Activated CD8-positive, alpha-beta T cell treated with anti-CD3 and anti-CD28 coated beads, Interleukin-2, amount 10 ng/mL, durations not matched to agents 7 days and 5 days (primary cell): ENCODE measurements at places on chromosomes 2 and 18. TPM values are rescaled to one million over a fixed set of nuclear protein-coding genes. Genes with fewer than 3 reads are reported as not detected.

DNAJC5G gene
- total RNA-seq: not detected

GRCh38 chr2:128663371-128664050 lies 344.8 kb upstream of the HS6ST1 start:
- no peaks in the 10 kb centered on the region for H3K36me3 ChIP-seq
- no peak overlapping the region for H3K27ac ChIP-seq
- H3K4me3 ChIP-seq: no peak overlapping the region
- H3K4me1 ChIP-seq: no peaks in the 10 kb centered on the region
- peaks cover 24% of the 10 kb centered on the region for H3K27me3 ChIP-seq

GRCh38 chr2:205717175-205717846 lies 35.0 kb downstream of the NRP2 start:
- H3K36me3 ChIP-seq: no peaks in the 10 kb centered on the region
- H3K27me3 ChIP-seq: peaks cover 2% of the 10 kb centered on the region
- no peaks in the 10 kb centered on the region for H3K4me1 ChIP-seq
- H3K27ac ChIP-seq: no peak overlapping the region
- no peak overlapping the region for H3K4me3 ChIP-seq

GRCh38 chr2:71945603-71945959 lies 202.1 kb downstream of the CYP26B1 start:
- no peak overlapping the region for H3K27ac ChIP-seq
- no peaks in the 10 kb centered on the region for H3K36me3 ChIP-seq
- peak; percentile 2 for DNase-seq
- H3K27me3 ChIP-seq: no peaks in the 10 kb centered on the region
- no peaks in the 10 kb centered on the region for H3K4me1 ChIP-seq

DNA sequence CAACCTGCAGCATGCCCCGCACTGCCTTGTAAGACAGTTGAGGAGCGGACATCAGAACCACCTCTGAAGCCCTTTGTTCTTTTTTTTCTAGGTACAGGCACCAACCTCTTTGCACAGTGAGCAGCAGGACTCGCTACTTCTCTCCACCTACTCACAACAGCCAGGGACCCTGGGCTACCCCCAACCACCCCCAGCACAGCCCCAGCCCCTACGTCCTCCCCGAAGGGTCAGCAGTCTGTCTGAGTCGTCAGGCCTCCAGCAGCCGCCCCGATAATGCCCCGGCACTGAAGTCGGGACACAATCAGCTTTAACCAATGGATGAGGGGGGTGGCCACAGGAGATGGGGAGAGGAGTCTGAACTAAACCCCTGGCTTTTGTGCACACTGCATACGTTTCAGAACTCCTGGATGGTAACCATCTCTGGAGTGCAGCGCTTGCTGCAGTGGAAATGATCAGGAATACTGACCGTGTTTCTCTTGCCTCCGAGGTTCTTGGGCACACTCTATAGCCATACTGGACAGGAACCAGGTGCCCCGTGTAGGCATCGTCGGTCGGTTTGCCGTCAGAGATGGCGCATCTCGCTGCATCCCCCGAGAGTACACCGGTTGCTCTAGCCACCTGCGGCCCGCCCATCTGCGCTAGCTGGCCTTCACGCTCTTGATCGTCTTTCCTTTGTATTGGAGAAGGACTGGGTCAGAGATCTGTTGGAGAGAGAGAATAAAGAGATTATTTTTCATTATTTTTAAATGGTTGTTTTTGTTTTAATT lies 6.6 kb upstream of the RPL31 start:
- H3K4me3 ChIP-seq: no peak overlapping the region
- H3K36me3 ChIP-seq: no peaks in the 10 kb centered on the region
- no peak for DNase-seq
- no peak overlapping the region for H3K27ac ChIP-seq

DNA sequence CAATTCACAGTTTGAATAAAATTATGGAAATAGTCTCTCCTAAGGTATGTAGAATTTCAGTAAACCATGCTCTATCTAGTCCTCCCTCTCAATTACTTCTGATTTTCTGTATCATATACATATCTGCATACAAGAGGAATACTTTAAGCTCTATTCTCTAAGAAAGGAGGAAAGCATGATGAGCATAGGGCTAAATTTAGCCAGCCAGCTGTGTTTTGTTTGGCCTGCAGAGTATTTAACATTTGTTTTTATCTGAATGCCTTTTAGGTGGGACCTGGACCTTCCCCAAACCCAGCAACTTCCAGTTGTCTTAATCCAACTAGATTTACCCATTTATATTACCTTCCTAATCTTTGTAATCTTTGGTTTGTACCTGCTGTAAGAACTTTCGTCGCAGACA lies 42.2 kb upstream of the FAM117B start:
- no peaks in the 10 kb centered on the region for H3K27me3 ChIP-seq
- peaks cover 12% of the 10 kb centered on the region for H3K4me1 ChIP-seq
- no peak overlapping the region for H3K4me3 ChIP-seq
- H3K27ac ChIP-seq: no peak overlapping the region
- DNase-seq: no peak
- no peaks in the 10 kb centered on the region for H3K36me3 ChIP-seq

DNA sequence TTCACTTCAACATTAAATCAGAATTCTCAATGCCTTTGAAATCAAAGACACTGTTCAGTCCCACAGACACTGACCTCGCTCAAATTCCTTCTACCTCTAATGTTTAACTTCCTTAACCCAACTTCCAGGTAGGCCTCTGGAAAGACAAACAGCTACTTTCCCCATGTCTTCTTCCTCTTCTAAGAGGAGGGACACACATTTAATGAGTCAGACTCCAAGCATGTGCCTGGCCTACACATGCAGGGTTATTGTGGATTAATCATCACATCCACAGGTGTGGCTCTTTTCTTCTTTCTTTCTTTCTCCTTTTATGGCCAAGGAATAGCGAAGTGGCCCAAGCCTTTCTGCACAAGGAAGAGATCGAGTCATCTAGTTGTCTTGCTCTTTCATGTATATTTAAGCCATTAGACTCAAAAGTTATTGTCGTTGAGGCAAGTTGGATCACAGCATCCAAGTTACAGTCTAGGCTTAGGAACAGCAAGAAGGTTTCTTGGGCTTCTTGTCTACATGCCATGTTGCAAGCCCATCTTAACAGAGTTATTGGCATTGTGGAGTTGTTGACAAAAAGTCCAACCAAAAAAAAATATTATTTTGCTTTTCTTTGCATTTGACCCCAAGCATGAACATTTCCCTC lies 387.8 kb downstream of the IRS1 start:
- H3K27ac ChIP-seq: no peak overlapping the region
- no peaks in the 10 kb centered on the region for H3K36me3 ChIP-seq
- peaks cover 2% of the 10 kb centered on the region for H3K27me3 ChIP-seq
- no peaks in the 10 kb centered on the region for H3K4me1 ChIP-seq

GRCh38 chr2:194992648-194993047 lies 664.4 kb upstream of the SLC39A10 start:
- H3K4me3 ChIP-seq: no peak overlapping the region
- no peak for DNase-seq
- no peaks in the 10 kb centered on the region for H3K4me1 ChIP-seq
- no peak overlapping the region for H3K27ac ChIP-seq
- no peaks in the 10 kb centered on the region for H3K27me3 ChIP-seq
- H3K36me3 ChIP-seq: no peaks in the 10 kb centered on the region

- H3K27ac ChIP-seq: no peak overlapping the region
- no peaks in the 10 kb centered on the region for H3K27me3 ChIP-seq
- H3K4me3 ChIP-seq: no peak overlapping the region
- H3K4me1 ChIP-seq: peaks cover 14% of the 10 kb centered on the region
Measured at GRCh38 chr18:13131283-13131682, 87.3 kb upstream of the LDLRAD4 start.

DNA sequence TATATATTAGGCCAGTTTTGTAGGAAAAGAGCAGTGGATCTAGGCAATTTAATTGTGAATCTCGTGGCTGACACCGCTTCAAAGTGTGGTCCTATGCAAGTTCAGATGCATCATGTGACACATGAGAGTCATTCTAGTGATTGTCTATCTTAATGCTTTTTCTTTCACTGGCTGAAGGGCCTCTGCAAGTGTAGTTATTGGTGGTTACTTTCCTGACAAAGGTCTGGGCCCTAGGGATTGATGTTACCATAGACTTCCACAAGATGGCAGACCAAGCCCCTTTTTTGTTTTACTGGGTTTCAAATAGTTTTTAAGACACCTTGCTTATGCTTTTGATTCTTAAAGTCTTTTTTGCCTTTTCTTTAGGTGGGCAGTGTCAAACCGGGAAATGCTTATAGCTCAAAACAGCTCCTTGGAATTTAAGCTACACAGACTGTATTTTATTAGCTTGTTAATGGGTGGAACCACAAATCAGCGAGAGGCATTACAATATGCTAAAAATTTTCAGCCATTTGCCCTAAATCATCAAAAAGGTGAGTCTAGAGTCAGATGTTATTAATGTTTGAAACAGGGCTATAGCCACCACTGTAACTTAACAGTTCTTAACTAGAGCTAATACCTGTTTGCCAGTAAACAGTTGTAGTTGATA lies 25.9 kb downstream of the CD8A start:
- H3K27me3 ChIP-seq: no peaks in the 10 kb centered on the region
- no peak overlapping the region for H3K4me3 ChIP-seq
- H3K27ac ChIP-seq: peak overlapping the region; percentile 55
- peak; percentile 78 for DNase-seq
- H3K36me3 ChIP-seq: peaks cover 43% of the 10 kb centered on the region

DNA sequence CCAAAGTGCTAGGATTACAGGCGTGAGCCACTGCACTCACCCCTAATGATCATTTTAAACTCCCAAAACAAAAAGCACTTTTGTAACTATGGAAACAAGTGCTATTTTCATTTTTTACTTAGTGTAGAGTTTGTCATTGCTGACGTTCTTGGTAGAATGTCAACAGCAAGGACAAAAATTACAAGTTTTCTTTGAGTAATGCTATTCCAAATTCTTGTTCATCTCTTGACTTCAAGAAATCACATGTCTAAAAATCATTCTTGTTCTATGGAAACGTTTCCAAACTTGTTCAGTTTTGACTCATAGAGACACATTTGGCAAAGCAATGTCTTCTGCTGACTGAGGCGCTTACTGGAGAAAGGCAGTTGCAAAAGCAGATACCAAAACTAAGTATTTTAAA lies 82.6 kb downstream of the MBP start:
- no peak overlapping the region for H3K4me3 ChIP-seq
- H3K36me3 ChIP-seq: peaks cover 52% of the 10 kb centered on the region
- peaks cover 39% of the 10 kb centered on the region for H3K4me1 ChIP-seq
- no peaks in the 10 kb centered on the region for H3K27me3 ChIP-seq
- H3K27ac ChIP-seq: no peak overlapping the region

- H3K27me3 ChIP-seq: no peaks in the 10 kb centered on the region
- H3K36me3 ChIP-seq: no peaks in the 10 kb centered on the region
- H3K4me3 ChIP-seq: no peak overlapping the region
- no peaks in the 10 kb centered on the region for H3K4me1 ChIP-seq
Measured at GRCh38 chr2:79713131-79713785, 200.4 kb downstream of the CTNNA2 start.
